GM03348 (cell line): ENCODE measurements at places on chromosomes 4 and X.

DNA sequence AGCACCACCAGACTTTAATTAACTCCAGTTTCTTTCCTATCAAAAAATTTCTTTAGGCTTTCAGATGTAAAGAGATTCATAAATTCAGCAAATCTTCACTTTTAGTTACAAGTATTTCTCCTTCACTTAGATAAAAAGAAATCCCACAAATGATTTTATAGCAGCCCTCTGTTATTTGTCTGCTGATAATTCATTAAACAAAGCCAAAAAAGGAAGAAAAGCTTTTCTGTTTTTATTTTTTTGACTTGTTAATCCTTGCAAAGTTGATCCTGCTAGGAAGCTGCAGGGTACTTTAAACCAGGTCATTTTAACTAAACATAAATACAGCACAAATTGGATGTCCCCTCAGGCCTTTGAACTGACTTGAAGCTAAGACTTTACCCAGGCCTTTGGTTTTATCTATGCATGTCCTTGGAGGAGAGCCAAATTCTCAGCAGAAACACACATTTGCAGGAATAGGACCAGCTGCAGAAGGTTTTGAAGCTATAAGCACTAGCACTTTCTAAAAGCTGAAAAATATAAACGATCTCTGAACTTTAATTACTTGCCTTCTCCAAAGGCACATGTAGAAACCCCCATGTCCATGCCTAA, 57.5 kb downstream of the PCDH18 start:
- no peak for DNase-seq

GRCh38 chrX:6371353-6371752, 142.7 kb upstream of the NLGN4X start:
- DNase-seq = no peak

DNA sequence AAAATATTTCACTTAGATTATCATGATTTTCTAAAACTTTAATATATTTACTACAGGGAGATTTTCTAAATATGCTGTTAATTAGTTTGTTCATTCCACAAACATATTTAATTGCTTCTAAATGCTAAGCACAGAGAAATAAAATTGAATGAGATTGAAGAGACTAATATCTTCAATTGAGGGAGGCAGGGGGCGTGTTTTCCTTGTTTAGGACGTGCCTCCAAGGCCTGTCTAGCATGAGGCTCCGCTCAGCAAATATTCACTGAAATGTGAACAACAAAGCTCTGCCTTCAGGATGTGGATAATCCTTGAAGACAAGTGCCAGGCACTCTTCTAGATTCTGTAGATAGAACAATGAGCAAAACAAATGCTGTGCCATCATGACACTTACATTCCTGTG, 98.1 kb downstream of the TSPAN5 start:
- no peak for DNase-seq

DNA sequence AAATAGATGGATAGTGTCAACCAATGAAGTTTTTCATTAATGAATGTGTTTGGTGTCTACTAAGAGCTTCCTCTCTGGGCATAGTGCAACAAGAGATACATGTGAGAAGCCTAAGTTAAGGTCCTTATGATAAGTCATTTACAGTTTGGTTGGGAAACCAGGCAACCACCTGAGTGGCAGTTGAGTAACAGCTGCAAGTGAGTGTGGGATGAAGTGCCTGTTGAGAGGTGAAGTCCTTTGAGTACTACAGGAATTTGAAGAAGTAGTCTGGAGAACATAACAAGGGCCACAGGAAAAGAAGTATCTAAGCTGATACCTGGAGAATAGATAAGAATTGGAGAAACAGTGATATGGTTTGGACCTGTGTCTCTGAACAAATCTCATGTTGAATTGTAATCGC, 48.5 kb upstream of the FRMPD4 start:
- no peak for DNase-seq

- DNase-seq = peak; percentile 76
Observed at GRCh38 chrX:39705290-39705689, 392.5 kb downstream of the BCOR start.

- no peak for DNase-seq
Observed at GRCh38 chr4:136000246-136000645, 1532.0 kb downstream of the PCDH18 start.

DNA sequence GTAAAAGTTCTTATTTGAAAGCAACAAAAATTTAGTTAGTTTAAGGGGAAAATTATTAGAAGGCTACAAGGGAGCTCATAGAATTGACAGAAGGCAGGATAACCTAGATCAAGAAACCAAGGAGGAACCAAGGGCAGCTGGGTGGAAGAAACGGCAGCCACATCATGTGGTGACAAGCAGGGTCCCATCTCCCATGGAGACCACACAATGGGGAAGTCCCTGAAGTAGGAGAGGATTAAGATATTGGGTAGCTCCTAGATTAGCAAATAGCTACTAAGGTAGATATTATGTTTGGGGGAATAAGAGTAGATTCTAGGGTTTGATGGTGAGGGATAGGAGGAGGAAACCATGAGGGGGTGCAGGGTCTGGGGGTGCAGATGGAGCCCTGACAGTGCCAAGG, 48.0 kb upstream of the TMEM154 start:
- no peak for DNase-seq

DNA sequence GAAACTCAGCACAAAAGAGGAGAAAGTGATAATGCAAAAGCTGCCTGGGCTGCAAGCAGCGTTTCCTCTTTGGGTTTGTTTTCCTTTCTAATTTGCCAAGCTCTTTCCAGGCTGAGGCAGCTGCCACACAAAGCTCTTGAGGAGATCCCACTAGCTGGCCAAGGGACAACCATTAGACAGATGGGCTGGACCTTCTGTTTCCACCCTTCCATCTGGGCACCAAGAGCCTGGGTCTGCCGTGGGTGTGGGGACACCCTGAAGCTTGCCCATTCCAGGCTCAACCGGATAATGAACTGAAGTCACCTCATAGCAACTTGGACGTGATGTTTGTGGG, 194.6 kb upstream of the C1QTNF7 start:
- peak; percentile 6 for DNase-seq

- DNase-seq = peak; percentile 65
Observed at GRCh38 chr4:7973545-7973981, 33.9 kb upstream of the AFAP1 start.

DNA sequence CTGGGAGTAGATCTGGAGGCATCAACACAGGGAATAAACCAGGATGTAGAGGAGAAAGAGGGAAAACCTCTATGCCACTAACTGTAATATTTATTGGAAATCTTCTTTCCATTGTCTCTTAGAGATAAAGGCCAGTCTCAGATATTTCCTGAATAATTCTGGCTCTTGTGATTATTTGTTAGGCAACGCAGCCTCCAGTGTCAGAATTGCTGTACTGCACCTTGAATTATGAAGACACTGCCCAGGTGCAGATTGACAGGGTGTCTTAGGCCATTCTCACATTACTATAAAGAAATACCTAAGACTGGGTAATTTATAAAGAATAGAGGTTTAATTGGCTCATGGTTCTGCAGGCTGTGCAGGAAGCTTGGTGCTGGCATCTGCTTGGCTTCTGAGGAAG, 100.7 kb upstream of the ZDHHC15 start:
- no peak for DNase-seq

- no peak for DNase-seq
Observed at GRCh38 chr4:167767281-167767680, 325.1 kb upstream of the ANXA10 start.

GRCh38 chrX:79182071-79182470, 37.6 kb downstream of the GPR174 start:
- no peak for DNase-seq

DNA sequence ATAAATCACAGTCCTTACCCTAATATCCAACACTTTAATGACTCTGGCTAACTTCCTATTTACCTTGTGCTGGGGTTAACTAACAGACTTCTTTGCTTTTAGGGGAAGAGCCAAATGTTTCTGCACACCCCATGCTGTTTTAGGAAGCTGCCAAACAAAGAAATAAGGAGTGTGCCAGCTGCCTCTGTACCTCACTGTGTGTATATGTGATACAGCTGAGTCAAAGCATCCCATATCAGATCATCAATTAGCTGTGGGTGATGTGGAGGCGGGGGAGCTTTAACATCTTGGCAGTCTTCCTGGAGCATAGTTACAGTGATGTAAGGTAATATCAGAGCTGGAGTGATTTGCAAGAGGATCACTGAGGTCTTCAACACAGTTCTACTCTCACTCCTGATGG, 95.4 kb downstream of the COL25A1 start:
- DNase-seq = no peak

- no peak for DNase-seq
Observed at GRCh38 chr4:156690572-156690971, 281.0 kb downstream of the PDGFC start.

- DNase-seq = no peak
Observed at GRCh38 chr4:113815826-113816225, 54.3 kb upstream of the CAMK2D start.

DNA sequence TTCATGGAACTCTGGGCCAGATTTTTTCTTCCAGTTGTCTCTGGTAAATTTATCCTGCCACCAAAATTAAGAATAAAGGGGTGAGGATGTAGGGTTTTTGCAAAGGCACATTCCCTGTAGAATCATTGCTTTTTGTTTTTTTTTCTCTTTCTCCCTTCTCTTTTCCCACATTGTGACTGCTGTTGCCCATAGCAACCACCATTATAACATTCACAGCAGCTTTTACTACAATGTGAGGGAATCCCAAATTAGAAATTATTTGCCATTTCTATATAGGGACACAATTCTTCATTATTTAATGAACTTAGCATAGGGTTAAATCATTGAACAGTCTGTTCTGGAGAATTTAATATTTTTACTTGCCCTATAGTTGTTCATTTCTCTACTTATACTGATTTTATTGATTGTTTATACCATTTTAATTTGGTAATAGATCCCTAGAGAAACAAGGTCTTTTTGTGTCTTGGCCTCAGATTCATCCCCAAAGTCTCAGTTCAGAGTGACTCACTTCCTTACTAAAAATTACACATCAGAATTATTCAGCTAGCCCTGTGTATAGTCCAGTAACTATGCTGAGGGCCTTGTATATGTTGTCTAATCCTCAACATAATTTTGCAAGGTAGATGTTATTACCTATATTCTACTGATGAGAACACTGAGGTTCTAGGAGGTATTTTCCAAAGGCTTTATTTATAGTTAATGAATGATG, 80.8 kb upstream of the ANK2 start:
- DNase-seq = peak; percentile 44

DNA sequence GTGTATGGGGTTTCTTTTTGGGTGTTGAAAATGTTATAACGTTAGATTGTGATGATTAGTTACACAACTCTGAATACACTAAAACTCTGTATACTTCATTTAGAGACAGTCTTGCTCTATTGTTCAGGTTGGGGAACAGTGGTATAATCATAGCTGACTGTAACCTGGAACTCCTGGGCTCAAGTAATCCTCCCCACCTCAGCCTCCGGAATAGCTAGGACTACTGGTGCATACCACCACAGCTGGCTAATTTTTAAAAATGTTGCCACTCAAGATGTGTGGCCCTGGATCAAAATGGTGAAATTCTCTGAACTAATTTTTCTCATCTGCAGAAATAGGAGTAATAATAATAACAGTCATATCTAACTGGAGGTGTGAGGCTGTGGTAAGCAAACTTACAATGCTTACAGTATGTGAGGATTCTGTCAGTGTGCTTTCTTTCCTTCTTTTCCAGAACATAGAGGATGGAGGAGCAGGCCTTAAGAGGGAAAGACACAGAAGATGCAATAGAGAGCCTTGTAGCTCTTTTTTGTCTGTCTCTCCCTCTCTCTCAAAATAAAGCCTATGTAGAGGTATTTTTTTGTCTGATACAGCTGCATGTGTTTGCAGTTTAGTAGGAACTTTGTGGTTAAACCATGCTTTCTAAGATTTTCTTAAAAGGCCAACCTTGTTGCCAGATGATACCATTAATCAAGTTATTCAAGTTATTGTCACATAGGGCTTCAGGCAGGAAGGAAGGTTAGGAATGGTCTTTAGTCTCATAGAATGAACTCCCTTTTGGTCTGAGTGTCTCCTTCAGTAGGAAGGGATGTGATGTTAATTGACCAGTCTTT, 7.5 kb downstream of the ADD1 start:
- no peak for DNase-seq

- DNase-seq = no peak
Observed at GRCh38 chrX:2542826-2543521, 42.2 kb upstream of the DHRSX start.

DNA sequence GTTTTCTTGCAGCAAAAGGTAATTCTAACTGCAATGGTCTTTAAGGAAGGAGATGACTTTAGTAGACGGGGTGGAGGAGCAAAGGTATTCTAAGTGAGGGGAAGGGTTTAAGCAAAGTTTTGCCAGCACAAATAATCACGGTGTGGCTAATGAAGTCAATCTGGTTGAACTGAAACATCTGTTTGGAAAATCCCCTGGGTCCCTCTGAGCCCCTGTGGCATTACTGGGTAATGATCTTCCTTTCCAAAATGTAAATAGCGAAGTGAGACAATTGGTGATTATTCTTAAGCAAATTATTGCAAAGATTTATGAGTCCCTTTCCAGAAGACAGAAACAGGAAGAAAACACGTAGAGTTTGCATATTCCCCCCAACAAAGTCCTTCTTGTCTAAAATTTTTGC, 47.2 kb downstream of the FGFBP1 start:
- no peak for DNase-seq
